Right ventricle myocardium superior (tissue), 1 donor: ENCODE measurements at places on chromosomes 12 and 14. TPM values are rescaled to one million over a fixed set of nuclear protein-coding genes. Genes with fewer than 3 reads are reported as not detected.

SERPINA6 gene
- total RNA-seq = not detected

IL22 gene
- not detected for total RNA-seq

SLC15A4 gene
- 14.2 TPM for total RNA-seq

CMKLR1 gene
- total RNA-seq = 7.2 TPM

MMP17 gene
- total RNA-seq = 1.3 TPM

OTOGL gene
- total RNA-seq = 0.19 TPM

TDG gene
- total RNA-seq = 10.2 TPM

NANOG gene
- not detected for total RNA-seq

PGAM5 gene
- total RNA-seq = 32.6 TPM

- no peak for DNase-seq
Measured at GRCh38 chr12:5783289-5783920, 161.7 kb downstream of the ANO2 start.

- no peak for DNase-seq
Measured at GRCh38 chr14:50530794-50531365, 1.5 kb downstream of the MAP4K5 start.

GRCh38 chr14:51566831-51567582, 84.7 kb upstream of the FRMD6 start:
- DNase-seq = no peak

- DNase-seq = no peak
Measured at GRCh38 chr12:41802803-41803202, 341.9 kb downstream of the GXYLT1 start.

- DNase-seq = peak; percentile 81
Measured at GRCh38 chr12:81077686-81078441, at the start of gene ACSS3. TSS of gene ACSS3 (plus strand) at chr12:81078079. CDS start at chr12:81078121, 42 bp downstream.

DNA sequence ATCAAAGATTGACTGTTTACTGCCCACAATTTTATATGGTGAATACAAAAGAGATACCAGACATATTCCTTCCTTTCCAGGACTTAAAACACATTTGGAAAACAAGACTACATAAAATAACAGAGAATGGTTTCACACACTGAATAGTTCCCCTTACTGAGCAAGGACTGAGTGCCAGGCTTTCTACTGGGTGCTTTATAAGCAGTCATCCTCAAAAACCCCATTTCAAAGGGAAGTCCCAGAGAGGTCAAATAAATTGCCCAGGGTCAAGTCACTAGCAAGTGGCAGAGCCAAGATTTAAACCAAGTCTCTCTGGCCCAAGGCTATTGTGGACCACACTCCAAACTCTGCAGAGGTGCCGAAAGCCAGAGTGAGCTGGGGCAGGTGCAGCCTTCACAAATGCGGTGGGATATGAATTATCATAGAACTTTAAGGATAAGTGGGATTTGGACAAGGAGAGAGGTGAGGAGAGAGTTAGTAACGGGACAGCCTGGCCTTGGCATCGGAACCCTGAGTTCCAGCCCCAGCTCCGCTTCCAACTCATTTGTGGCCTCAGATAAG, 9.1 kb upstream of the RPAP3 start:
- DNase-seq = no peak

DNA sequence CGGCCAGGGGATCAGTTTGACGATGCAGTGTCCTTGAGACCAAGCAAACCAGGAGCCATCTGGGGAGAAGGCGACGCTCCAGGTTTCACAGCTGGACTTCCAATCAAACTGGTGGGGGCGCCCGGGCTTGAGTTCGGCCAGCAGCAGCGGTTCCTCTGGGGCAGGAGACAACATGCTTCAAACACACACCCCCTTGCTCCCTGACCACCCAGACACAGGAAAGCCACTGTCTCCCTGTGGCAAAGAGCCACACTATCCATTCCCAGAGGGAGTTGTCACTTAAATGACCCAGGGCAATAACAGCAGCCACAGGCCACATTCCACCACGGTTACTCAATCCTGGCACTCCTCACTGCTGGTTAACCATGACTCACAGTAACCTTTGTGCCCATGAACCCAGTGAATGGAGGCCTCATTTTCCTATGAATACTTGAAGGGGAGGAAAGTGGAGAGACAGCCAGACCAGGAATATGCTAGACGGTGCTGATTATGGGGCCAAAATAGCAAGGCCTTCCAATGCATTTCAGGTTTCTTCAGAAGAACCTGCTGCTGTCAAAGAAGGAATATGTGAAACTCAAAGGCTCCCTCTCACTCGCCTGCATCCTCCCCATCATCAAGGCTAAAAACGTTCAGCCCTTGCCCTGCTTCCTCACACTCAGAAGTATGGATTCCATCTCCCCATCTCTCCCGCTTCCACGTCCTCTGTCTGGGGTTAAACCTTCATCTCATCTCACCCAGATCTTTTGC, 8.5 kb downstream of the WSB2 start:
- peak; percentile 79 for DNase-seq

GRCh38 chr14:69699748-69700303, 67.1 kb upstream of the SRSF5 start:
- DNase-seq = no peak

GRCh38 chr12:106037524-106038298, 101.0 kb downstream of the NUAK1 start:
- DNase-seq = no peak

DNA sequence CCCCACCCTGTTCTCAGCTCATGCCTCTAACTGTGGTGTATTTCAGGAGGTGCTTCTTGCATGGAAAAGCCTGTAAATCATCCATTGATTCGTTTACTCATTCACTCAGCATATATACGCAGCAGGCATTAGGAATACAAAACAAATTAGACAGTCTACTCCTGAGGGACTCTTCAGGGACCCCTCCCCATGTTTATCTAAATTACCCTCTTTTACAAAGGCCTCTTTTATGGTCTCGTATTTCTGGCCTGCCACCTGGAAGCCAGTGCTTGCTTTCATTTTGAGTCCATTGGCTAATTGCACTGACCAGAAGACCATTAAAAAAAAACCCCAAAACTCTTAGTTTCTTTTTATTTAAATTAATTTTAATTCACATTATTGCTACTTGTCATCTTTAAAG, 134.4 kb downstream of the DACT1 start:
- no peak for DNase-seq

GRCh38 chr12:53048780-53049401, 974 bp upstream of the TNS2 start:
- peak; percentile 88 for DNase-seq

DNA sequence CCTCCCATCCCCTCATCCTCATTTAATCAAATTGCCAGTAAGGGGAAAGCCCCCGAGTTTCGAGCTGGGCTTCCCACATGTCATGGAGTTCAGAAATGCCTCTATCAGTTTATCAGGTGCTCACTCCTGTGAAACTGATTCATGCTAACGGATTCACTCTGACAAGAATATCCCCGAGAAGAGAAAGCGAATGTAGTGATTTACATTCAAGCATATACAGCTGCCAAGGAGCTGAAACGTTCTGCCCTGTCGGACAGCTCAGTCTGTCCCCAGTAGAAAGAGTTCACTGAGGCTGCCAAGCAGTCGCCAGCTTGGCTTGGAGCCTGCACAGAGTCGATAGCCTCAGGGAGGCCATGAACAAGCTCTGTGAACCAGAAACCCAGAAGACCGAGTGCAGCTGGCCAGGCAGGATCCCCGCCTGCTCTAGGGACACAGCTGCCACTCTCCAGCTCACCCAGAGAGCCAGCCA, 88.4 kb downstream of the TMCC3 start:
- peak; percentile 70 for DNase-seq
